ENCODE measurements at places on chromosomes 5 and 9. TPM values are rescaled to one million over a fixed set of nuclear protein-coding genes. Genes with fewer than 3 reads are reported as not detected.
A peak's percentile ranks its signal among the peaks of the same experiment; 100 is the strongest.

The ZBTB26 gene
- 6.7 TPM for total RNA-seq

The PPP2R2B gene
- 1.9 TPM for total RNA-seq

The PNPLA7 gene
- 1.6 TPM for total RNA-seq

The DBH gene
- 0.28 TPM for total RNA-seq

The TAF1L gene
- not detected for total RNA-seq

The PPIP5K2 gene
- total RNA-seq = 46.6 TPM

The OR1J2 gene
- not detected for total RNA-seq

The RPS14 gene
- total RNA-seq = 3,141 TPM

The PPP3R2 gene
- total RNA-seq = not detected

GRCh38 chr5:130155345-130156011 lies 251.2 kb downstream of the CHSY3 start:
- no peak for DNase-seq

- DNase-seq = no peak
These were observed 10.8 kb downstream of the MRPL36 start for GRCh38 chr5:1788828-1789227.

DNA sequence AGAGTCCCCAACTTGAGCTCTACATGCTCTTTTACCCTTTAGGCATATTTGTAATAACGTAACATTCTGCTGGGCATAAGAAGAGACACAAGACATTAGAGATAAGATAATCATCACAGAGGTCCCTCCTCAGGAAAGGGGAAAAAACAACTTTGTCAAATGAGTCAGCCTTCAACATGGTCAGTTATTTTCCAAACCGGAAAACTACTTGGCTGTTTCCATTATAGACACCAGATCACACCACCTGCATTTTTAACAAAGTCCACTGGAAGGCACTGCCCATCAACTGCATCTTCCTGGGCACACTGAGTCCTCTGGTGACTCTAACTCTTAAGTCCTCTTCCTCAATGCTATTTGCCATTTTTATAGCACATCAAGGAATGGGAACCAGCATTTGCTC lies 221.8 kb downstream of the FAM114A2 start:
- DNase-seq = no peak

DNA sequence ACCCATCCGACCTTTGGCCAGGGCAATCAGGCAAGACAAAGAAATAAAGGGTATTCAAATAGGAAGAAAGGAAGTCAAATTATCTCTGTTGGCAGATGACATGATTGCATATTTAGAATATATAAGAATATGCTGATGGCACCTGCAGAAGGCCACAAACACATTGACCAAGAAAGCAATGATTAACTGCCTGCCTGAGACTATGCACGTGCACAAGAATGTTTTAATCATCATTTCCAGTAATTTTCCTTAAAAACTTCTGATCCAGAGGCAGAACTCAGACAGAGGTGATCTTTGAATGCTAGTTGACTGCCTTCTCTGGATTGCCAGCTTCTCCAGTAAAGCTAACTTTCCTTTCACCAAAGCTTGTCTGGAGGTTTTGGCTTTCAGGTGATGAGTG lies 260.2 kb downstream of the DTWD2 start:
- no peak for DNase-seq

DNA sequence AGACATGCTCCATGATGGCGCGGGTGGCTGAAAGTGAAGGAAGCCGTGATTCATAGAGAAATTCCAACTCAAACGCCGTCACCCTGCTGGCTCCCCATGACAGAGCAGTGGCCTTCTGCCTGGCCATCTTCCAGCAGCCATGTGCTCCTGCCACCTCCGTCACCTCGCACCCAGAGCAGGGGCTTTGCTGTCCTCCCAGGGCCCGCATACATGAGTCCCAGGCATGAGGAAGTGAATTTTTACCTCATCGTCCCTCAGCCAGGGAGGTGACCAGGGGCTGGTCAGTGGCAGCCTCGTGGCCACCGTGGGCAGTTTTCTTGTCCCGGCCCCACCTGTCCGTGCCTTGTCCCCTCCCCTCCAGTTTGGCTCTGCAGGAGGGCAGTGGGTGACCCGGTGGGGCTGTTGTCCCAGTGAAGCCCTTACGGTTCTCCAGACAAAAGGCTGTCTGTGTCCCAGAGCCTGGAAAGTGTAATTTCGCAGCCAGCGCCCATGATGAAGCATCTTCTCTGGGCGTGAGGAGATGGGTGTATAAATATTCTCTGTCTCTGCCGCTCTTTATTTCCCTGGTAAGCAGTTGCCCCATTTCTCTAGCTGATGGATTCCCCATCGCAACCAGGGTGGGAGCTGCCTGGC lies 124.0 kb upstream of the LMX1B start:
- DNase-seq = no peak

- no peak for DNase-seq
These were observed 94.1 kb downstream of the RASEF start for GRCh38 chr9:82968816-82969215.

DNA sequence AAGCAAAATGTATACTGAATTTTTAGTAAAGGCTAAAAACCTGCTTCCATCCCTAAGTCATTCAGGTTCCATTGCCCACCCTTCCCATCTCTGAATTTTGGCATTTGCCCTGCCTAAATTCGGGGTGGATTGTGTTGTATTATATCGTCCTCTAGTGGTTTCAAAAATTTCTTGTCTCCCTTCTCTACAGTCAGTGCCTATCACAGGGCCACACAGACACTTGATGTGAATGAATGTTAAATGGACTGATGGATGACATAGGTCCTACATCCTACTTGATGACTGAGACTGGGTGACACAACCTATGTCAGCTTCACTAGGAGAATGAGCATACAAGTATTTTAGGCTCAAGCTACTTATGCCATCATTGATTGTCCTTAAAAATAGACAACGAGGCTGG lies 45.6 kb upstream of the SLC30A5 start:
- no peak for DNase-seq

DNA sequence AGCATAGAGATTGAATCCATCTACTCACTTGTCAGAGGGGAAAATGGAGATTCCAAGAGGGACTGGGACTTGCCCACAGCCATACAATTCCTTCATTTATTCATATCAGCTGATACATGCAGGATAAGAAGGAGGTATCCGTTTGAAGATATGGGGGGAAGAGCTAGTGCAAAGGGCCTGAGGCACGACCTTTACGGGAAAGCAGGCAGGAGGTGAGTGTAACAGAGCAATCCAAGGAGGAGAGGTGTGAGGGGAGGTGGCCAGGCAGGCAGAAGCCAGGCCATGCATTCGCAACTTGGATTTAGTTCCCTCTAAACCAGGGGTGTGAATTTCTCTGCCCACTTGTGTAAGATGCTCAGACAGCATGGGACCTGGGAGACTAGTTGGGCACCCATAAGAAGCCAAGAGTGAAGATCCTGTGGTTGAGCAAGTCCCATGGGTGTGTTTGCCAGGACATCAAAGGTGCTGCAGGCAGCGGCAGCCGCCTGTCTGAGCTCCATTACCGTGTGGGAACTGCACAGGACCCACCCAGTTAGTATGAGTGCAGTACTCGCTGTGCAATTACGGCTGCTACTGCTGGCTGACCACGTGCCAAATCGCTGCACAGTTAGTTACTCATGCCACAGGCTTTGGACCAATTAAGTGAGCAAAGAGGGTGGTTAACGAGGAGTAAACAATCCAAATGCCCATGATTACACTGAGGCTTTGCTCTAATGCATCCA lies 31.4 kb upstream of the FAT2 start:
- no peak for DNase-seq

GRCh38 chr9:134944916-134945315 lies 27.2 kb upstream of the FCN1 start:
- no peak for DNase-seq

DNA sequence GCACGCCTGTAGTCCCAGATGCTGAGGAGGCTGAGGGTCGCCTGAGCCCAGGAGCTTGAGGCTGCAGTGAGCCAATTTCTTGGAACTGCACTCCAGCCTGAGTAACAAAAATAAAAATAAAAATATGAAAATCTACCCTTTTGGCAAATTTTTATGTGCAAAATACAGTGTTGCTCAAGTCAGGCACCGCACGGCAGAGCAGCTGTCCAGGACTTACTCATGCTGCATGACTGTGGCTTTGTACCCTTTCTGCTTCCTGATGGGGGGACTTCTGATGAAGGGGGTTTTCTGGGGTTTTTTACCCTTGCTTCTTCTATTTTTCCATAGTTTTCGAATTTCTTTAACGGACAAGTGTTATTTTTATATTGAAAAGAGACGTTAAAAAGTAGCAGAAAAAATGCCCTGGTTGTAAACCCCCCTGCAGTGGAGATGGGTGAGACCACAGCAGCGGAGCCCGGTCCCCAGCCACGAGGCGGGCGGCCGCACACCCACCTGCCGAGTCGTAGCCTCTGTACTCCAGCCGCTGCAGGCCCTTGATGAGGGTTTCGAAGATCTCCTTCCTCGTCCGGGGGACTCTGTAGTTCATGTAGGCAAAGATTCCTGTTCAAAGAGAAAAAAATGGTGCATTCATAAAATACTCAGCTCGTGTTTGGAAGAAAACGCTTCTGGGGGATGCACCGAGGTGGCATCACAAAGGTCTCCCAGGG lies 15.0 kb downstream of the GFPT2 start:
- DNase-seq = no peak

DNA sequence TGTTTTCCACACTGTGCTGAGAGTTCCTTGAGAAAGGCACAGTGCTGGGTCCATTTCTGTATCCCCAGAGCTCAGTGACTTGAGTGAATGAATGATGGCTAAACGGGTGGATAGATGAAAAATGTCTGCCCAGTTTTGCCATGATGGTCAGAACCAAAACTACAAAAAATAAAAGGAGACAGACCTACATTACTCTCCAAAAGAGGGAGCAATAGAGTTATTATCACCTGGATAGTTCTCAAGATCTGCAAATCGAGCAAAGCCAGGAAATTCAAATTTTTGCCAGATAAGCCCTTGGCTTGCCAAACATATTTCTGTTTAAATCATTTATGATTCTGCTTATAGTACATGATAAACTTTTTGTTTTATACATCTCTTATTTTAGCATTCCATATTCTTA lies 214.2 kb upstream of the ZNF462 start:
- peak; percentile 6 for DNase-seq

- no peak for DNase-seq
These were observed 77.8 kb downstream of the BAAT start for GRCh38 chr9:101307051-101307450.

- DNase-seq = no peak
These were observed 471.3 kb downstream of the LRRC70 start for GRCh38 chr5:63049935-63050334.

DNA sequence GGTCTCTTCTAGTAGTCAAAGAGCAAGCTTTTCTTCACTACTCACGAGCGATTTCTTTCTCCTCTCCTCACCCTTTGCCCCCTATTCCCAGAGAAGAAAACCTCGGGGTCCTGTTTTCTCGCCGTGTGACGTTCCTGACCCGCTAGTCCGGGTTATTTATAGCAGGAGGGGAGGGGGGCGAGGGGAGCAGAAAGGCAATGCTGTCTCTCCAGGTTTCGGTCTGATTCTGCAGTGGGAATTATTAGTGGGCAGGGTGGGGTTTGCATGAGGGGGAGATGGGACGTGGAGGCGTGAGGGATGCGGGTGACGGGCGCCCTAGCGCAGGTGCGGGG lies 847 bp upstream of the GABRB2 start:
- no peak for DNase-seq

All from thymus (tissue), 14 donors.